EH (cell line): ENCODE measurements at places on chromosomes 1 and 21.

DNA sequence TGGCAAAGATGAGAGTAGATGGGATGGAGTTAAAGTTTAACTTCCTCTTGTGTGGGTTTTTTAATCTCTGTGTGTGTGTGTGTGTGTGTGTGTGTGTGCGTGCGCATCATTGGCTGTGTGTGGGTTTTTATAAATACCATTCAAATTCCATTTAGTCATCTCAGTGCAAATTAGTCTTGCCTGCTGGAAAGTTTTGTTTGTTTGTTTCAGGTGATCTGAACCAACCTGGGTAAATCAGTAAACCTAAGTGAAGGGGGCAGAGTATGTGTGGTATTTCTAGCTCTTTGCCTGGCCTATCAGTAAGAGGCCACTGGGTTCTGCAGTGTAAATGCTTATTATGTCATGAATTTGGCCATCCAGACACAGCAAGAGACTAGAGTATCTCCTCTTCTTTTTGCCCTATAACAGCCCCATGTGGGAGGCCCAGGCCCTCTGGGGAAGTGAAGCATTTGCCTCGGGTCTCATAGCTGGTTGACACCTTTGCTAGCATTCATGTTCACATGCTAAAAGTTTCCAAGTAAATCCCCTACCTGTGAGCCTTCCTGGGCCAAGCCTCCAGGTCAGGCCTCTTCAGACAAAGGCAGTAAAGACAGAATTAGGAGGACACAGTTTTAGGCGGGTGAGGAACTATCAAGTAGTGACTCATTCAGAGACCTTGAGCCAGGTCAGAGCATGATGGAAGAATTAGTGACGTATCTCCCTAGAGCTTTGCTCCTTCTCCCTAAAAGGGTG, 14.7 kb downstream of the INTS3 start:
- peak; percentile 27 for DNase-seq

DNA sequence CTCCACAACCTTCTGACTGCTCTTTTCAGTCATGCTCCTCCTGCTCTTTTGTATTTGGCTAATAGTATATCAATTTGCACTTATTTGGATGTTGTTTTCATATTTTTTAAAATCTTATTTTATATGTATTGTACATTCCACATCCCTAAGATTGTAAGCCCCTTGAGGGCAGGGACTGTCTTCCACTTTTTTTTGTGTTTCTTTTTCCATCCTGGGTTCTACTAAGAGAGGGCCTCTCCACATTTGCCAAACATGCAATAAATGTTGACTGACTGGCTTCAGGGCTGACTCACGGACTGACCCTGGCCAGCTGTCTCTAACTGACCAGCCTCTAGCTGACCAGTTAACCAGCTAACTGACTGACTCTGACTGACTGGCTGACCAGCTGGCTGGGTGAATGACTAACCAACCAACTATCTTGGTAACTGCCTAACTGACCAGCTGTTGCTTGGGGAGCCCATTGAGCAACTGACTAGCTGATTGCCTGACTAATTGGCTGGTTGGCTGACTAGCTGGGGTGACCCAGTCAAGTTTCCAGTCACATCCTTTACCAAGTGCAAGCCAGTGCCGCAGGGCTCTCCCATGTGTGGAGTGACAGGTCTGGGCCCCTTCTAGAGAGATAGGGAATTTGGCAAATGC, 16.1 kb downstream of the CSF1 start:
- DNase-seq: peak; percentile 64

DNA sequence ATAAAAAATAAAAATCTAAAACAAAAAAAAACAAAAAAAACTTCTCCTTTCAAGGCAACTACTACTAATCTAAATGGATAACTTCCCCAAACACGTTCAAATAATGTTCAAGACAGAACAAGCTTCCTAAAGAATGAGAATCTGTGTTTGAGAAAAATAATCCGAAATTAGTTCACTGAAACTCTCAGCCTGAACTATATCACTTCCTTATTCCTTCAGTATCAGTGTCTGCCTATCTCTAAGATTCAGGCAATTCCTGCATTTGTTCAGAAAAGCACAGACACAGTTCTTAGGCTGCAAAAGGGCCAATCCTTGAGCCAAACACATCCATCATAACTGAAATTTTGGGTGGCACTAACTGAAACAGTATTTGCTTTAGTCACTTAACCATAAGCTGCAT, 22.4 kb downstream of the DSTYK start:
- DNase-seq: no peak

DNA sequence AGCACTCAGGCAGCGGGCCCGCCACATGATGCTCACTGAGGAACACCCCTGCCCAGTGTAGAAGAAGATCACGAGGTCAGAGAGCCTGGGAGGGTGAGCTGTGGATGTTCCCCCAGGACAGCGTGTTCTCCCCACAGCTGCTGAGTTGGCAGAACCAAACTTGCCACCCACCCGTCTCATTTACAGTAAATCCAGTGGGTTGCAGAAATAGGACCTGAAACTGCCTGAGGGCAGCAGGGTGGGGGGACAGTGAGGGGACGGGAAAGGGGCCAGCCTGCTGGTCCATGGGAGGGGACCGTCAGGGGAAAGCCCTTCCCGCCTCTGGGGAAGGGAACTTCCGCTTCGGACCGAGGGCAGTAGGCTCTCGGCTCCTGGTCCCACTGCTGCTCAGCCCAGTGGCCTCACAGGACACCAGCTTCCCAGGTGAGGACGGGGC, at the start of gene C1QB:
Gene C1QB, plus strand, starts transcription at position 356 of the 436 bp plus-strand sequence. CDS start 6,227 bp downstream, outside the sequence.
- DNase-seq: no peak

- DNase-seq: peak; percentile 86
Measured at GRCh38 chr1:161727256-161727924, 6.0 kb downstream of the FCRLB start.

DNA sequence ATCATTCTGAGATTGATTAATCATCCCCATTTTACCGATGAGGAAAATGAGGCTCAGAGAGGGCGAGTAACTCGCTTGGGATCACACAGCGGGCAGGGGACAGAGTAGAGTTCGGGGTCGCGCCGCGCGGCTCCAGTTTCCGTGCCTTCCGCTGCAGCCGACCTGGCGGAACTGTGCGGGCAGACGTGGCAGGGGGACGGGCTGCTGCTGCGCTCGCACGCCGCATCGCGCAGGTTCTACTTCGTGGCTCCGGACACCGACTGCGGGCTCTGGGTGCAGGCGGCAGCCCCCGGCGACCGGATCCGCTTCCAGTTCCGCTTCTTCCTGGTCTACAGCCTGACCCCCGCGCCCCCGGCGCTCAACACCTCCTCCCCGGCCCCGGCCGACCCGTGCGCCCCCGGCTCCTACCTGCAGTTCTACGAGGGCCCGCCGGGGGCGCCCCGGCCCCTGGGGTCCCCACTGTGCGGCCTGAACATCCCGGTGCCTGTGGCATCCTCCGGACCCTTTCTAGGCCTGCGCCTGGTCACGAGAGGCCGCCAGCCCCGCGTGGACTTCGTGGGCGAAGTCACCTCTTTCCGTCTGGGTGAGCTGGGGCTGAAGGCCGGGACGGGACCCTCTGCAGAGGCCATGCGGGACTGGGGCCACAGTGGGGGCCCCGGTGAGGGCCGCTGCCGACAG, 2.3 kb downstream of the LDLRAD2 start:
- no peak for DNase-seq

DNA sequence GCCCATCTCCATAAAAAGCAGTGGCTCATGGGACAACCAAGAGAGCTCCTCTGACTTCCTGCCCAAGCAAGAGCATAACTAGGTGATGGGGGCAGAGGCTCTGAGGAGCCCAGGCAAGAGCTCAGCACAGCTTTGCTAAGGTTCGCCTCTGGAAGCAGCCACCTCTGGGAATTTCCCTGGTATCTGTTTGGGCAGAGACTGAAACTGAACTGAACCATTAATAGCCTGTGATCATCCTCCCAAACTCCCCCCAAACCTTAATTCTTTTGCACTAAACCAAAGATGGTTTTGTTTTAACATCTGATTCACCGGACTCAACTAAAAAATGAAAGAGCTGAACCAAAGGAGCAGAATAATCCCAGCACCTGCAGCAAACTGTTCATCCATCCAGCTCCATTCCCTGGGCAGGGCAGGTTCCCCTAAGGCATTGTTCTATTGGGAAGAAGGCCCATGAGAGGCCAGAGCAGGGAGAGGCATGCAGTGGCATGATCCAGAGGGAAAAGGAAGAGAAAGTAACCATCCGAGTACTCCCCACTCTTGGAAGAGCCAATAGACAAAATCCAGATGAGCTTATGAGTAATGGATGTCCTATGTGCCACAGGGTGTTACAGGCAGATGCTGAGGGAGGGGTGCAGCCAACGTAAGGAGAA, 77.8 kb upstream of the KAZN start:
- DNase-seq: no peak

DNA sequence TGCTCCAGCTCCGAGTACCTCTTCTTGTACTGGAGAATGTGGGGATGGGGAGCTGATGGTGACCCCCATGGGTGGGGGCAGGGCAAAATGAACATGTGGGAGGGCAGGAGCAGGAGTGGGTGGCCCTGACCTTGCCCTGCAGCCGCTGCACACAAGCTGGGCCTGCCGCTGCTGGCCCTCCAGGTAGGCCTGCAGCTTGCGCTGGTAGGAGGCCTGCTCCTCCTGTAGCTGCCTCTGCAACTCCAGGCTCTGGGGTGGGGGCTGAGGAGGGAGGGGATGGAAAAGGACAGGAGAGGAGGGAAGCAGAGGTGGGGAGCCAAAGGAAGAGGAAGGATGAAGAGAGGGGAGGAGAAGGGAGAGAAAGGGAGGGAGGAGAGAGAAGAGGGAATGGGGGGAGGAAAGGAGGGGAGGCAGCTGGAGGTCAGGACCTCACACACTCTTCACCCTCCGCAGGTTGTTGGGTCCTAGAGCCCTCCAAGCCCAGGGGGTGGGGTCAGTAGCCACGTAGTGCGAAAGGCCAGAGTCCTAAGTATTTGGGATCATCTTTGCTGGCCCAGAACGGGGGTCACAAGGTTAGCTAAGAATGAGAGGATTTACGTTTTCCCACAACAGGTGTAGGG, 22.9 kb downstream of the RNU1-1 start:
- DNase-seq: no peak

- no peak for DNase-seq
Measured at GRCh38 chr1:117897551-117897950, 31.9 kb downstream of the GDAP2 start.

GRCh38 chr1:170009551-170009950, 64.9 kb downstream of the KIFAP3 start:
- no peak for DNase-seq

GRCh38 chr1:85202092-85202863, 1.5 kb upstream of the SYDE2 start:
- peak; percentile 27 for DNase-seq

DNA sequence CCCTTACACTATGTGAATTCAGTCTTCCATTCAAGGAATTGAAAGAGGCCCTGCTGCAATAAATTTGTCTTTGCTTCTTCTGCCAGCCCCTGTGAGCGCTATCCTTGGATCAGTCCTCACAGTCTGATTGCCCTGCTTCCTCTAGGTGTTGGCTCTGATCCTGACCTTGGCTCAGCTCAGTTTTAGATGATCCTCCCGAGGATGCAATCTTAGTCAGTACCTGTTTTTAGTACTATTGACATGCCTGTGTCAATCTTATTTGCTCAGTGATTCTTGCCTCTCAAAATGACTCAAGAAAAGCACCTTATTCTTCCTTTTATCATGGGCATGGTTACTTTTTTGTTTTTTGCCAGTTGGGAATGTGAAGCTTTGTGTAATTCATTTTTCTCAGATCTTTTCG, 101.4 kb upstream of the KCNK1 start:
- DNase-seq: no peak

DNA sequence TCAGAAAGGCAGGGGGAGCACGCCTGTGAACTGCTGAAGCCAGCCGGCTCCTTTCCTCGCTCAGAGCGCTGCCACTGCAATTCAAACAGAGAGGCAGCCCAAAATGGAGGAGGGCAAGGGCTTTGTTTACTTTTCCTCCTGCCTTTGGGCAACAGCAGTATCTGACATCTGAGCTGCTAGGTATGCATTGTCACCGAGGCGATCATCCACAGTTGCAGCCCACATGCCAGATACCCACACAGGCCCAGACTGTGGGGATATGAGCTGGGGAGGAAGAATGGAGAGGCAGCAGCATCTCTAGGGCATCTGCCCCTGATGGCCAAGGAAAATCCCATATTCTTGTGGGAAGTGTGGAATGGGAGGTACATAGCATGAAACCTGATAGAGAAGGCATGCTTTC, 357.1 kb downstream of the BARHL2 start:
- no peak for DNase-seq

GRCh38 chr1:99613716-99614115, 32.2 kb upstream of the PALMD start:
- DNase-seq: peak; percentile 73

DNA sequence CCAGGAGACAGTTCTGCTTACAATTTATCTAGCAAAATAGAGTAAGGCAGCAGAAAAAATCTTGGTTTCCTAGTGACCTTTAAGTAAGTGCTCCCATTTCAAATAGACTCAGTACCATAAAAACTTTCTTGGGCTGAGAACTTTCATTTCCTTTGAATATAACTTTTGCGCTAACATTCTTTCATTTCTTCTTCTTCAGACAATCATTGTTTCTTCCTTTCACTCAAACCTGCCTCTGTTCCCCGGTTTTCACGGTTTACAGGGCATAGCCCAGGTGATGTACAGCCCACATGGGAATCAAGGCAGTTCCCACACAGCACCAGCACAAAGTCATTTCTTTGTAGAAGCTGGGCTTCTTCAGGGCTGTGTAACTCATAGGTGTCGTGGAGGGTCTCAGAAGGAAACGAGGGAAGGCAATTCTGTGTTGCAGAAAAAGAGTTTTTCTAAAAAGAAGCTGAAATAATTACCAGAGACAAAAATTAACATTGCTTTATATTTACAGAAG, 611.6 kb downstream of the SMYD3 start:
- no peak for DNase-seq

DNA sequence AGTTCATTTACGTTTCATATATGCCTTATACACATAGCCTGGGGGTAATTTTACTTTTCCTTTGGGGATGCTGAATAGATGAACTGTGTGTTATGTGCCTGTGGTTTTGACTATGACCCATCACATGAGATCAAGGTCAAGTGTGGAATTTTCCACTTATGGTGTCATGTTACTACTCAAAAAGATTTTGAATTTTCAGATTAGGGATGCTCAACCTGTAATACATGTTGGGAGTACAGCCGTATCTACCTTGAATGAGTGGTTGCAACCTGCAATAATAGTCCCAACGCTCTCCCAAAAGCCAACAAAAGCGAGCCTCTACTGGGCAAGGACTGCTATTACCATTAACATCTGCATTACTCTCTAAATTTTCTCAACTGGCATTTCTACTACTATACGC, 68.5 kb upstream of the SDC3 start:
- DNase-seq: peak; percentile 80

DNA sequence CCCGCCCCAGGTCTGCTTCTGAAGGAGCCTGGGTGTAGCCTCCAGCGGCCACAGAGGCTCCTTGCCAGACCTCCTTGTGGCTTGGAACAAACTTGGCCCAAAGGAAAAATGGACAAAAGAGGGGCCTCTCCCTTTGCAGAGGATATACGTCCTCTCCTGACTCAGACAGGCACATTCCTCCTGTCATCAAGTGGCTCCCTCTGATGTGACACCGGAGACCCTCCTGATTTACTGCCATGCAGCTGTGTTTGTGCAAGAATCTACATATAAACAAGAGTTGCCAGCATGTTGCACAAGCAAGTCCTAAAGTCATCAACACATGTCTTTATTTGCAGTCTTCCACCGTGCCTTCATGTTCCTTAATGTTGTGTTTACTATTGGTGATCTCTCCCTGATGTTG, 54.1 kb upstream of the F3 start:
- no peak for DNase-seq
